NCI-H1092 (cell line): ENCODE measurements at places on chromosomes 5 and 9.
A peak's percentile ranks its signal among the peaks of the same experiment; 100 is the strongest.

GRCh38 chr9:37333288-37333687, 89.2 kb upstream of the GRHPR start:
- DNase-seq, result no peak

- DNase-seq, result no peak
Measured at GRCh38 chr5:164336906-164337305, 831.5 kb downstream of the MAT2B start.

DNA sequence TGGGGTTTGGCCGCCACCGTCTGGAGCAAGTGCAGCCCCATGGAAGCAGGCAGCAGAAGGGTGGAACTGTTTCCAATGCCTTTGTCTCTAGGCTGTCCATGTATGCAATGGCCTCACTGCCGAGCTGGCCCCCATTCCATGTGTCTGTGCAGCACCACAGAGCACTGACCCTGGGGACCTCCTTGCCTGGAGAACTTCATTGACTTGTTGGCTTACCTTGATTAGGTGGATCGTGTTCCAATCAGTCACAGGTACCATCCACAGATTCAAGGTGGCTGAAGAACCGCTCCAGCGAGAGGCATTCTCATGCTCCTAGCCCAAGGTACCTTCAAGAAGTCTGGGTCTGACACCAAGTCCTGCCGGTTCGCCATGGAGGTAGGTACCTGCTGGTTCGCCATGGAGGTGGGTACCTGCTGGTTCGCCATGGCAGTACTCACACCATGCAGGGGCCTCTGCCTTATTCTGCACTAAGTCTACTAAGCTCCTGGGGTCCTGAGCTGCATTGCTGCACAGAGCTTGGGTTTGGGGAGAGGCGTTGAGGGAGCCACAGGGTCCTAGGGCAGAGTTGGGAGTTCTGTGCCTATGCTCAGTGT, 358.3 kb upstream of the IRX1 start:
- DNase-seq, result no peak

GRCh38 chr9:5556101-5556705, 45.9 kb downstream of the PDCD1LG2 start:
- no peak for DNase-seq

- no peak for DNase-seq
Measured at GRCh38 chr9:127557466-127557869, 54.6 kb upstream of the STXBP1 start.

GRCh38 chr9:78515108-78515507, 218.2 kb downstream of the PSAT1 start:
- DNase-seq, result no peak

- no peak for DNase-seq
Measured at GRCh38 chr9:136117291-136117915, 1.3 kb downstream of the TMEM250 start.

DNA sequence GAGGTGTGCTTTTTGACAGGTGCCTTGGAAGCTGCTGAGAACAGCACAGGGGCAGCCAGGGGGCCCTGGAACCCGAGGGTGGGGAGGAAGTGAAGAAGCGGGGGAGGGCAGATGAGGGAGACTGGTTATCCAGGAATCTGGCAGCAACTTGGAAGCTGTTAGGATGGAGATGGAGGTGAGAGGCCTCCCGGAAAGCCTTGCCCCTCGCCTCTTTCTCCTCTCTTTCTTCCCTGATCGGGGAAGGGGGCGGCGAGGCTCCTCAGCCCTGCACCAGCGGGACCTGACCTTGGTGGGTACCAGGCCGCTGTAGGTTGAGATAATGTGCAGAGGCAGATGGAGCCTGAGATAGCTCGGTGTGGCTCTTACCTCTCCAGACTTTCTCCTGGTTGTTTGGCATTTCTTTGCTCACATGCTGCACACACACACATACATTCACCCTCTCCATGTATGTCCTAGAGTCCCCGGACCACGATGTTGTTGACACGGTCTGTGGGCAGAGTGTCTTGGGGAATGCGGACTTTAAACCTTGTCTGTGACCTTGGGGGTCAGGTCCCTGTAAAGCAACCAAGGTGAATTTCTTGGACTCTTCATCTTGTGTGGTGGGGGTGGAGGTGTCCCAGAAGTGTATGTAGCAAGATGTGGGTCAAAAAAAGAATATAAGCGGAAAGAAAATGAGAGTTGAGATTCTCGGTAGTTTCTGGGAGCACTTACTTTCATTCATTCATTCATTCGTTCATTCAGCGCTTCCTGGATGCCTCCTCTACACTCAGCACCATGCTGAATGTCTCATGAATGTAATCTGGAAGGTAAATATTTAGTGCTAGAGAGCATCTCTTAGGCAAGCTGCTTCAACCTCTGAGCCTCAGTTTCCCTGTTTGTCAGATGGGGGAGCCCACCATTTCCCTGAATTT, 1.6 kb downstream of the WWC1 start:
- no peak for DNase-seq

- DNase-seq, result peak; percentile 32
Measured at GRCh38 chr9:114805670-114806525, at the start of gene TNFSF15. Gene TNFSF15, minus strand, starts transcription at chr9:114806039. Its CDS starts 27 bp downstream, at chr9:114806012.

DNA sequence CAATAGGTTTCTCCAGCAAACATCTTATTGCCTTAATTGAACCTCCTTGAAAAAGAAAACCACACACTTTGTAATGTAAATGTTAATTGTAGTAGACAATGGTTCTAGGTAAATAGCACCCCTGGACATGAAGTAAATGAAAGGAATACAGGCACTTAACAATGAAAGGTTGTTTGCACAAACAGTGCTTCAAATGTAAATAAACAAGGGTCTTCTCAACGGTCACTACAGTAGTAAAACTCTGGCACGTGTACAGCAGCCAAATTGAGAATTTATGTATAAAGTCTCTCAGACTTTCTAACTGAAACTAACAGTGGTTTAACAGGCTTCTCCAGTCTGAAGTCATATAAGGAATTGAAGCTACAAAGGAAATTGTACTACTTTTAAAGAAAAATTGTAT, 218.3 kb downstream of the MEF2C start:
- no peak for DNase-seq

DNA sequence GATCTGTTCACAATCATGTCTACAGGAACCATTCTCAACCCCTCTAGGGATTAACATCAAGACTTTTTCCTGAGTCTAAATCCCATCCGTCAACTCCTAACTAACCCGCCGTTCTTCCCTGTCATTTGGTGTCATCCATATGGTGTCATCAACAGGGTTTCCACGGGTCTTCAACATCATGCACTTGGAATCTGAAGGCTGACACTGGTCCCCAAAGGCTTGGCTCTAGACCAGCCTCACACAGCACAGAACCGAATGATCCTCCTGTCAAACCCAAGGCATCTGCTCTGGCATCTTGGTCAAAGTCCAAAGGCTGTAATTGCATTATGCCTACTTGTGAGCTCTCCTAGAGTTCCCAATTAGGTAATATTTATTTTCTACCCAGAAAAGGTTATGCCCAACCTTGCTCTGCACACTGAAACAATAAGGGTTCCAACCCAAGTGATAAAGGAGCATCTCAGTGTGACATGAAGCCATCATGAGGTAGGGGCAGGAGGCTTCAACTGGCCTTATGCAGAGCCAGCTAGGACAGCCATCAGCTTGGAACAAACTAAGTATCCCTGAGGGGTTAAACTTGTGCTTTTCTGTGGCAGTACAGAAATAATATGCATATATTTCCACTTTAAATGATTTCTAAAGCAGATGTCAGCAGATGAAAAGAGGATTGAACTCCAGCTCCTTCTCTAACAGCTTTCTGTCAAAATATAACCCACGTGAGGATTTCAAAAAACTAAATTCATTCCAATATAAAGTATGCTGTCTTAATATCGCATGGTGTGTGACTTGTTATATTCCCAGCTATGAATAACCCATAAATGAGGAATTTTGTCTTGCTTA, 13.9 kb downstream of the ENC1 start:
- no peak for DNase-seq

DNA sequence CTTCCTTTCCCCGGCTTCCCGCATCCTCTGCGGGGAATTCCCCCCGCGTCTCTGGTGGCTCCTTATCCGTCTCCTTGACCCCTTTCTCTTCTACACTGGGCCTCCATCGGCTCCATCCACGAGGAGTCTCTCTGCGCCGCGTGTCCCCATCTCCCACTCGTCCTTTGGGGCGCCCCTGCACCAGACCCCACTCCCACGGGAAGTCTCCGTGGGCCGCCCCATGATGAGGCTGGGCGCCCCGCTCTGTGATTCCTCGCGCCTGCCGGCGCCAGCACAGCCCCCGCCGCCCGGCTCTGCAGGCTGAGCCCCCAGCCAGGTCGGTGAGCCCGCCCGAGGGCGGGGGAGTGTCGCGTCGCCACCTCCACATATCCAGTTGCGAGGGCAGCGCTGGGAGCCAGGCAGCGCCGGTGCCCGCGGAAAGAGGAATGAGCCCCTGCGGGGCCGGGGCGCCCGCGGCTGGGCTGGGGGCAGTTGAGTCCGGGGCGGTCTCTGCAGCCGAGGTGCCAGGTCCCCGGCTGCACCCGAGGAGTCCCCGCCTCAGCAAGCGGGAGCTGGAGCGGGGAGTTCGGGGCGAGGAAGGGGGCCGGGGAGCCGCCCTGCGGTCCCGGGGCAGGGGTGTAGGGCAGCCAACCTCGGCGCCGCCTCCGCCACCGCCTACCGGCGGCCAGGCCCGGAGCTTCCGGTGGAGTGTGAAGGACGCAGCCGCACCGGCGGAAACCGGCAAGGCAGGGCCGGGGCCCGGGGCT, 2.1 kb upstream of the TRAF1 start:
- peak; percentile 26 for DNase-seq

- no peak for DNase-seq
Measured at GRCh38 chr5:137250421-137250820, 248.7 kb downstream of the SPOCK1 start.

- no peak for DNase-seq
Measured at GRCh38 chr9:134321531-134321930, 4.7 kb upstream of the RXRA start.

GRCh38 chr5:159411115-159411514, 80.8 kb upstream of the IL12B start:
- DNase-seq, result no peak

GRCh38 chr9:131255676-131256197, 20.6 kb downstream of the FAM78A start:
- DNase-seq, result no peak
